Stimulated activated CD8-positive, alpha-beta memory T cell treated with anti-CD3 and anti-CD28 coated beads, Interleukin-2, amount 100 ng/mL, for 48 hours (primary cell): ENCODE measurements at places on chromosomes 16 and 17.

GRCh38 chr16:2198283-2198682 lies 1.9 kb upstream of the CASKIN1 start:
- DNase-seq: no peak

DNA sequence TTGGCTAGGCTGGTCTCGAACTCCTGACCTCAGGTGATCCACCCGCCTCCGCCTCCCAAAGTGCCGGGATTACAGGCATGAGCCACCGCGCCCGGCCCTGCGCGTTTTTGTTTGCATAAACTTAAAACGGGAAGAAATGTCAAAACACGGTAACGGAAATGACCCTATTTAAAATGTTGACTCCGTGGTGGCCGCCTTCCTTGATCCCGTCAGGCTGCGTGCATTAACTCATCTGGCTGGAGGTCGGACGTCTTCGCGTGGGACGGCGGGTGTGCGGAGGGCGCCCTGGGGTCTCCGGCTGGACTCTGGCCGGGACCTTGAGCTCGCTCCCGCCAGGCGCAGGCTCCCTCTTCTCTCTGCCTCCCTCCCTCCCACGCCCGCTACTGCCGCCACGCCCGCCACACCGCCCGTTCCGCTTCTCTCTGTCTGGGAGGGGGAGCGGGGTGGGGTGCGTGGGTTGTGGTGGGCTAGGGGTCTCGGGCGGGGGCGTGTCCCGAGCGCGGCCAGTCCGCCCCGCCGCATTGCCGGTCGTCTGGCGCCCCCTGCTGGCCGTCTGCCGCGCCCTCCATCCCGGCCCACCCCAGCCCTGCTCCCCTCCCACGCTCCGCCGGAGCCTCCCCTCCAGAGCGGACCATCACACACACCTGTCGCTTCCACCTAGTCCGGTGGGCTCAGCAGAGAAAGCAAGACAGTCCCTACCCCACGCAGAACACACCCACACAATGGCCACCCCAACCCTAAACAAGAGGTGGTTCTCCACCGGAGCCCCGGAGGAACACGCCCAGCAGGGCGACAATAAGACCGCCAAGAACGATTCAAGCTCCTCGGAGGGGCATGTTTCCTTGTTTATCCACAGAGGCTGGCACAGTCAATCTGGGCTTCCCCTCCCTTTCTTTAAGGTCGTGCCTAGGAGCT lies 1.2 kb upstream of the CCDC42 start:
- peak; percentile 77 for DNase-seq

DNA sequence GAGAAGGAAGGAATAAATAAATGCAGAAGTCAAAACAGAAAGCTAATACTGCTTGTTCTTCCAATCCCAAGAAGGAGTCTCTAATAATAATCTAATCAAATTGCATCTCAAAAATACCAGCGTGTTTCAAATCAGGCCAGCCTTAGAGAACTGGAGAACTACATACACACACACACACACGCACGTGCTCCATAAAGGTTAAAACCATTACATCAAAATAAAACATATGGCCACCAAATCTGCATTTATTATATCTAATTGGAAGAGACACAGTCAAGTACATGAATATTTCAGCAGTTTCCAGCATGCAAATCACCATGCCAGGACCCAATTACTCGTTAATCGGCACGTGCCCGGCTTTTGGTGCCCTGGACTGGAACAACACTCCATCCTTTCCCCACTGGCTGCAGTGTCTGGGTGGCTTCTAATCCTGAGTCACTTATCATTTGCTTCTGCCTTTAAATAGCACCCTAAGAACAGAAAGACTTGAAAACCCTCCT lies 20.4 kb upstream of the KDM8 start:
- DNase-seq: no peak

- no peak for DNase-seq
Observed at GRCh38 chr16:78640886-78641285, 541.4 kb downstream of the WWOX start.
